Hippocampal formation (tissue), 2 donors: ENCODE measurements at places on chromosomes 16 and 17.

GRCh38 chr17:17548044-17548443 lies 43.5 kb downstream of the PEMT start:
- no peak for DNase-seq

DNA sequence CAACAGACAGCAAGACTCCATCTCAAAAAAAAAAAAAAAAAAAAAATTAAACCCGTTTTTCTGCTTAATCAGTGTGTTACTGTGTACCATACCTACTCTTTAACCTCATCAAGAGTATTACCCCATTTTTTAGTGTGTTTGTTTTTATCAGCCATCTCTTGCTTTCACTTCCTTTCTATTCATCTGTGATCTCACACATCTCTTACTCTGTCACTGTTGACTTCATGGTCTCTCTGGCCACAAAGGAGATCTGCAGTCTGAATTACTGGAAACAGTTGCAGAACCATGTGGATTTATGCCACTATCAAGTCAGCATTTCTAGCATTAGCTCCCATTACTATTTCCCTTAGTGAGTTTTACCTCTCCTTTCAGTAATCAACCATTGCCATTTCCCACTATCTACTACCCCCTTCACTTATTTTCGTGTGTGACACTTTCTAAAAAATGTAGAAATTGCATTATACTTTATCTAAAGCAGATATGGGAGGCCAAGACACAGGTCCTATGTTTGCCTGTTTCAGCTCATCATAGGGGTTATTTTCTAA lies 20.1 kb downstream of the NDEL1 start:
- no peak for DNase-seq

- no peak for DNase-seq
Measured at GRCh38 chr16:22132801-22133200, 29.5 kb upstream of the SDR42E2 start.

DNA sequence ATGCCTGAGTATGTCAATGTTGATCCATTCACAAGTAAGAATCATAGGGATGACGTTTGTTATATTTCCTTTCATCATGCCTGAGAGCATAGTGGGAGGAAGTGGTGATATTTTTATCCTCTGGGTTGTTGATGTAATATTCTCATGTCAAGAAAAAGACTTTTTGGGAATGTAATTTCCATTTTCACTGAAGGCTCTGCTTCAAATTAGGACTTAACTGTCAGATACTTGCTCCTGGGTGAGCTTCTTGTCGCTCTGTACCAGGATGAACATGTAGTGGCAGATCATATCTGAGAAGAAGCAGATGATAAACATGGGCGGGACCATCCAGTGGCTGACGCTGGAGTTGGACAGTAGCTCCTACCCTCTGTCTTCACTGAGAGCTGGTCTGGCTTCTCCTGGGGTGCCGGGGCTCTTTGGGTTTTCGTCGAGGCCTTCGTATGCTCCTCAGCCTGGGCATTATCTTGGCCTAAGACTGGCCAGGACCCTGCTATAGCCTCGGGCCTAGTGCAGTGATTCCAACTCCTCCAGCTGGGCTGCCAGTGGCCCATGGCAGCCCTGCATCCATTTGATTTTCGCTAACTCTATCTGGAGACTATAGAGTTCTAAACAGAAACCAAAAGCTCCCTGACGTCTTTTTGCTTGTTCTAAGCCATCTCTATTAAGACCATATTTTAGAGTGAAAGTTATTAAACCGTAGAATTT lies 19.7 kb downstream of the CYB5B start:
- DNase-seq: no peak

DNA sequence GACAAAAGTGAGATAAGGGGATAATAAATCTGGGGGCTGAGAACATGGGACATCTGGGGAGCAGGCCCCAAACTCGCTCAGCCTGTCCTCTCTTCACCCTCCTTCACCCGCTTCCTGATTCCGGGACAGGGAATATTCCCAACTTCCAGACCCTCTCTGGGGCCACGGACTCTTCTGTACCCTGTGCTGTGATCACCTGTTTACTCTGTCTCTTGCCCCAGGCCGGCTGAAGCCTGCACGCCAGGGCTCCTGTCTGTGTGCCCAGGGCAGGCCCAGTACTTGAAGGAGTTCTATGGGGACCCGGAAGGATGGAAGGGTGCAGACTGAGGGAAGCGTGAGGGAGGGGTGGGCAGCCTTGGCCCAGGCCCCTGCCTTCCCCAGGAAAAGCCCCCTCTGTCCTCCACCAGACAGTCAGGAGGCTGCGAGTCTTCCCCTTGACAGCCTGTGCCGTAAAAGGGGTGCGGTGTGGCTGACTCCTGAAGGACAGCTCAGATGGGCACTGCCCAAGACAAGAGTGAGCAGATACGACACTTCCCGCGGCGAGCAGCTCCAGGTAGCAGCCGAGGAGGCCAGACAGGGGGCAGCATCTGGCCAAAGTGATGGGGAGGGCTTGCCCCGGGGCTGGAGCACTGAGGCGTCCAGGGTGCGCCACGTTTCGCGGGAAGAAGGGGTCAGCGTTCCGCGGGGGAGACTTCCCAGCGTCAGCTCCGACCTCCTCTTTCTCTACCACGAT lies 1.0 kb upstream of the CCNF start:
- DNase-seq: no peak

GRCh38 chr17:20026960-20027359 lies 17.8 kb downstream of the SPECC1 start:
- no peak for DNase-seq

DNA sequence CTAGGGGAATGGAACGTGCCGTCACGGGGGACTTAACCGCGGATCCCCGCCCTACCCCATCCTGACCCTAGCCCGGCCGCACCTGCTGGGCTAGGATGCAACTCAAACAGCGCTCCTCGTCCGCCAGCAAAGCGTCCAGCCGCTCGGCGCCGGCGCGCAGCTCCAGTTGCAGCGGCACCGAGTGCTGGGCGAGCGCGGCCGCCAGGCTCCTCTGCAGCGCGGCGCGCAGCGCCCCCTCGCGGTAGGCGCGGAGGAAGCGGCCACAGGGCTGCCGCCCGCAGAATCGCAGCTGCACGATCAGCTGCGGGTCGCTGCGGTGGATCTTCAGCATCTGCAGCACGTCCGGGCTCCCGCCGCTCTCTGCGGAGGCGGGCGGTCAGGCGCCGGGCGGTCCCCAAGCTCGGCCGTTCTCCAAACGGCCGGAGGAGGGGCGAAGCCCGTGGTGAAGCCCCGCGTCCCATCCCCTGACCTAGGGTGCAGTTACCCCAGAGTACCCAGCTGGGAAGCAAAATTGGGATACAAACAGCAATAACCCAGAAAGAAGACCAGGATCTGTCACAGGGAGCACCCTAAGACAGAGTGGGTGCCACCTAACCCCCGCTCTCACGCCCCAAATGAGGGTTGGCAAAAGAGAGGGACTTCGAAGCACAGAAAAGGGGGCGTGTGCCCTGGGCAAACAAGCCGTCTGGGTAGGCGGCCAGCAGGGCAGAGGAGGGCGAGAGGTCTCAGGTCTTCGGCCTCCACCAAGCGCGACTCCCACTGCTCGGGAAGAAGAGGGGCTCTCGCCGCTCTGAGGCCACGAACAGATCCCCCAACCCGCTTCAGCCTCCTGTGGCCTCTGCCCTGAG lies 4.2 kb downstream of the TRADD start:
- DNase-seq: peak; percentile 45

DNA sequence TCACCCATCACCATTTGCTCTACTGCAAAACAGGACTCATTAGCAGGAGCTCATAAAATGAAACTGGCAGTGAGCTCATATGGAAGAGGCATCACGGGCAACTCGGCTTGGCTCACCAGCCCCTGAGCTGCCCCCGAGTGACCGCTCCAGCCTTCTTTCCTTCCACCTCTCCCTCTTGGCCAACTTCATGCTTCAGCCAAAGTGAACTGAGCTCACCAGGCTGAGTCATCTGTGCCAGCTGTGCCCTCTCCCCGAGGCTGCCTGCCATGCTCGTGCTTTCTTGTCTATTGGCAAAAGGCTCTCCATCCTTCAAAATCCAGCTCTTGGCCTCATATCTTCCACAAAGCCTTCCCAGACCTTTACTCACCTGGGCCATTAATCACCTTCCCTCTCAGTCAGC lies 391.4 kb downstream of the WWOX start:
- peak; percentile 24 for DNase-seq

DNA sequence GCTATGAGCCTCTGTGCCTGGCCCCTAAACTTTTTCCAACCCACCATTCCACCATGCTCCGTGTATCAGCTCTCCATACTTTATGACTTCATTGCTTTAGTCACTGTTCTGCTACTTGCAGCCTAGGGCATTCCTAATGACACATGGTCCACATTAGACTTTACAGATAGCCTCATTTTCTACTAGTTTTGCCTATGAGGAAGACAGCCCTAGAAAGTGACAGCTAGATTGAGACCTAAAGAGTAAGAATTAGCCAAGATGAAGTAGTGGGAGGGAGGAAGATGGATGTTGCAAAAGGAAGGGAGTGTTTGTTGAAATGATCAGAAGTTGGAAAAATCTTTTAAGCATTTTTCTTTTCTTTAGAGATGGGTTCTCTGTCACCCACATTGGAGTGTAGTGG lies 11.0 kb downstream of the C16orf54 start:
- DNase-seq: no peak

GRCh38 chr17:9185142-9185541 lies 163.8 kb downstream of the NTN1 start:
- DNase-seq: no peak

GRCh38 chr16:66494916-66495315 lies 55.0 kb downstream of the TK2 start:
- no peak for DNase-seq

DNA sequence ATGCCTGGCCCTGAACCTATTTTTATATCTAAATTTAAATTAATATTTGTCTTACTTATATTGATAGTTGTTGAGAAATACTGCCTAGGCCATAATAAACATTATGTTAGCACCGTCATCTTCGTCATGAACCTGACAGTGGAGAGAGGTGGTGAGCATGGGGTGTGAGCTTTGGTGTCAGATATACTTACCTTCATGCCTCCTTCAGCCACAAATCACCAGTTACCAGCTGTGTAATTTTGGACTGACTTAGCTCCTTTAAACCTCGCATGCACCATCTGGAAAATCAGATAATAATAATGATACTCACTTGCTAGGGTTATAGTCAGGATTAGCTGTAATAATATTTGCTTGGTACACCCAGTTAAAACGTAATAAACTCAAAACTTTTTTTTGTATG lies 35.0 kb downstream of the SNX29 start:
- no peak for DNase-seq

DNA sequence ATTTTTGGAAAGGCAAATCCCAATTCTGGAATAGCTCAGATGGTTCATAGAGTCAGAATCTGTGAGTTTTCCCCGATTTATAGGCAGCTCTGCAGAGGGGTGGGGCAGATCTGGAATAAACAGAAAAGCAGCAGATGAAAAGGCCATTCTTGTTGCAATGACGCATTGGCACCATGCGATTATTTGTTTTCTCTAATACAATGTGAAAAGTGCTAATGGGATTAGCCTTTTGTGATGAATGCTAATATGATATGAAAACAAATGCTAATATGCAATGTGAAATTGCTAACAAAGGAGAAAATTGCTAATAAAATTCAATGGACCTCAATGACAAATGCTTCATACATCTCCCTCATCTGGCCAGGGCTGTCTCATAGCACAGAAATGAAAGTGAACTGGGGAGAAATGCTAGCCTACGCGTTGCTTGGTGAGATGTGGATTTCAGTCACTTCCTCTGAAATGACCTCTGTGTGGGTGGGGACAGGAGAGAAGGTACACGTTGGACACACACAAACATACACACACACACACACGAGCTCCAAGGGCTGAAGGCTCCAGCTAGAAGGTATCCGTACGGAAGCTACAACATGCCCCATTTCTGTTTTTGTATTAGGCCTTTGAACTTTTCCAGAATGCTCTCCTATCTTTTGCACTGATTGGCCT lies 394.5 kb downstream of the XYLT1 start:
- DNase-seq: no peak

- DNase-seq: no peak
Measured at GRCh38 chr16:54266363-54266955, 20.1 kb downstream of the IRX3 start.

- no peak for DNase-seq
Measured at GRCh38 chr17:29958947-29959657, 17.7 kb downstream of the EFCAB5 start.
